Glutamatergic neuron (in vitro differentiated cells): ENCODE measurements at places on chromosomes 5 and 9.

DNA sequence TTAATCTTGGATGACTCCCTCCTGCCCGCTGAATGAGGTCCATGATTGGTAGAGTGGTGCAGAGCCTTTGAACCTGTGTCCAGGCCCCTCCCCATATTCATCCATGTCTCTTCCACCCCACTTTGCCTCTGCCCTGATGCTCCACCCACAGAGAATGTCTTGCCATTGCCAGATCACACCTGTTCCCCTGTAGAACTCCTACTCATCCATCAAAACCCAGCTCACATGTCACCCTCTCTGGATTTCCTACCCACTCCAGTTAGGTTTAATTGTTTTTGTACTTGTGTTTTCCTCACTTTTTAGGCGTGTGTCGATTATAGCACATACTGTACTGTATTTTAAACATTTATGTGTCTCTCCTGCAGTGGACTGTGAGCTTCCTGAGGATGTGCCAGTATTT is 107.0 kb upstream of the CTSL start:
- no peak for DNase-seq
- peak overlapping the region; percentile 60 for H3K27ac ChIP-seq
- H3K27me3 ChIP-seq, result peaks cover 20% of the 10 kb centered on the region
- H3K4me3 ChIP-seq, result no peak overlapping the region
- H3K36me3 ChIP-seq, result peaks cover 42% of the 10 kb centered on the region

- peaks cover 4% of the 10 kb centered on the region for H3K27me3 ChIP-seq
- H3K36me3 ChIP-seq, result peaks cover 5% of the 10 kb centered on the region
- H3K4me3 ChIP-seq, result peak overlapping the region; percentile 59
- H3K4me1 ChIP-seq, result peaks cover 14% of the 10 kb centered on the region
- no peak for DNase-seq
- no peak overlapping the region for H3K27ac ChIP-seq
Observed at GRCh38 chr9:120710110-120710981, 3.9 kb downstream of the MEGF9 start.

GRCh38 chr5:45205403-45205961 is 396.7 kb downstream of the MRPS30 start:
- no peaks in the 10 kb centered on the region for H3K4me1 ChIP-seq
- H3K4me3 ChIP-seq, result no peak overlapping the region
- H3K27ac ChIP-seq, result no peak overlapping the region
- H3K27me3 ChIP-seq, result no peaks in the 10 kb centered on the region
- no peak for DNase-seq

DNA sequence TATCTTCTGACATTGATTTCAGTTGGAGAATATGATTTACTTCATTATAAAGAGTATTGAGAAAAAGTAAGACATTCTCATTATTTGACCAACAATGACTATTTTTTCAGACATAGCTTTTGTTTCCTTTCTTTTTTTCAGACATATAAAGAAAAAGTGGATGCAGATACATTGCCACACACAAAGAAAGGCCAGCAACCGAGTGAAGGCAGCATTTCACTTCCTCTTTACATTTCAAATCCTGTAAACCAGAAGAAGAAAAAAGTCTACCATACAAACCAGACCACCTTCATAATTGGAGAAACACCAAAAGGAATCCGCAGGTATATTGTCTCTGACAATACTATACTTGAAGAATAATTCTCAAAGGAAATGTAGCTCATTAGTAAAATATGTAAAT is 128.9 kb downstream of the ERCC6L2 start:
- H3K4me1 ChIP-seq, result no peaks in the 10 kb centered on the region
- H3K27ac ChIP-seq, result no peak overlapping the region
- no peak for DNase-seq
- peaks cover 5% of the 10 kb centered on the region for H3K36me3 ChIP-seq
- H3K4me3 ChIP-seq, result no peak overlapping the region
- H3K27me3 ChIP-seq, result peaks cover 1% of the 10 kb centered on the region

GRCh38 chr5:30838936-30839496 is 354.5 kb upstream of the CDH6 start:
- DNase-seq, result no peak
- peaks cover 7% of the 10 kb centered on the region for H3K4me1 ChIP-seq
- no peaks in the 10 kb centered on the region for H3K36me3 ChIP-seq
- no peak overlapping the region for H3K4me3 ChIP-seq
- peaks cover 5% of the 10 kb centered on the region for H3K27me3 ChIP-seq

DNA sequence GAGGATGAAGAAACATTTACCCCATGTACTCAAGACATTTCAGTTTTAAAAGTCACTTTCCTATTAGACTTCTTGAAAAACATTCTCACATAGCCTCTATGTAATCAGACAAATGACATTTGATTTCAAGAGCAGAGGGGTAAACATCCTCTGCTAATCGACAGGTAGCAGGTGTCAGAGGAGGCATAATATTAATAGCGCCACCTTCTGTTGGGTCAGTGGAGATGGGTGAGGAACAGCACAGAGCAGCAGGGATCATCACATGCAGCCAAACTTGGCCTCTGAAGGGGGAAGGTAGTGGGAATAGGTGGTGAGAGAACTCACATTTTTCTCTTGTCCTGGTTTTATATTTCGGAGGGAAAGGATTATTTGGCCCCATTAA is 3.3 kb upstream of the LSM11 start:
- H3K4me1 ChIP-seq, result peaks cover 14% of the 10 kb centered on the region
- DNase-seq, result no peak
- peaks cover 6% of the 10 kb centered on the region for H3K27me3 ChIP-seq
- H3K27ac ChIP-seq, result no peak overlapping the region
- H3K36me3 ChIP-seq, result no peaks in the 10 kb centered on the region

- H3K27ac ChIP-seq, result no peak overlapping the region
- peaks cover 7% of the 10 kb centered on the region for H3K4me1 ChIP-seq
- no peak overlapping the region for H3K4me3 ChIP-seq
- H3K27me3 ChIP-seq, result no peaks in the 10 kb centered on the region
Observed at GRCh38 chr5:73031839-73032238, 76.0 kb downstream of the FCHO2 start.

GRCh38 chr5:134209477-134210245 is 16.2 kb downstream of the PPP2CA start:
- DNase-seq, result no peak
- H3K27ac ChIP-seq, result no peak overlapping the region
- no peak overlapping the region for H3K4me3 ChIP-seq
- H3K27me3 ChIP-seq, result peaks cover 3% of the 10 kb centered on the region

- DNase-seq, result no peak
- no peak overlapping the region for H3K4me3 ChIP-seq
- H3K4me1 ChIP-seq, result no peaks in the 10 kb centered on the region
- H3K27ac ChIP-seq, result no peak overlapping the region
Observed at GRCh38 chr9:18543406-18544192, 69.6 kb downstream of the ADAMTSL1 start.

DNA sequence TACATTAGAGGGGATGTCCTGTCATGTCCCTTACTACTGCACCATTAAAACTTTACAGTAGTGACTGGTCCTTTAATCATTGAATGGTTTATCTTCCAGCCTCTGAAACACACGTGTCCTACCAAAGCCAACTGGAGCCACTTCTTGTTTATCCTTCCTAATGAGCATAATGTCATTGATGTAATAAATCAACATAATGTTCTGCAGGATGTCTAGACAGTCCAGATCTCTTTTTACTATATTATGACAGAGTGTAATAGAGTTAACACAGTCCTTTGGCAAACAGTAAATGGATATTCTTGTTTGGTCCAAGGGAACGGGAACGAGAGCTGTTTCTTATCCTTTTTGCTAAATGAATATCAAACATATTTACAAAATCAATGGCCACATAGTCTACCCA is 88.1 kb upstream of the PTPRD start:
- H3K4me3 ChIP-seq, result no peak overlapping the region
- H3K27ac ChIP-seq, result no peak overlapping the region
- DNase-seq, result no peak

DNA sequence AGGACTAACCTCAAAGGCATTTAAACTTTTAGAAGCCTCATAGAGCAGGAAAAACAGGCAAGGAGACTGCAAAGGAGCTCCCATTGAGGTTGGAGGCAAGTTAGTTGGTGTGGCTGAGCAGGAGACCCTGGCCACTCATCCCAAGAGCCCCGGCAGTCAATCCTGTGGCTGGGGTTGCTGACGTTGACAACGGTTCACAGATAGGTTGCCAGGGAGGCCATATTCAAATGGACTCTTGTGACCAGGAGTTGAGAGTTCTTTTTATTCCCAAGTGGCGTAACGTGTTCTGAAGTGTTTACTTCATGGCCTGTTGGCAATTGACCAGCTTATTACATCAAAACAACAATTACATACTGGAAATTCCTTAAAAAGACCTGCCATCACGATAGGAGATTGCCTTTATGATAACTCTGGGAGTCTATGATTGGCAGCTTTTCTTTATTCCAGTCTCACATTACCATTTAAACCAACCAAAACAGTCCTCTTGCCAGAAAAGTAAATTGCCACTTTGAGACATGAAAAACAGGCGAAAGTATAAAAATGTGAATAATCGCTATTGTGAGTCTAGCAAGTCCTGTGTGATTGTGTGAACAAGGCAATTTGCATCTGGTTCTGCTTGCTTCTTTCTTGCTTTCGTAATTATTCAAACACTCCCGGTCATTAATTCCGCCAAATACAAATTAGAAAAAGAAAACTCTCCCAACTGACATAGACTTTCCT is 394.9 kb downstream of the MED10 start:
- H3K27ac ChIP-seq, result no peak overlapping the region
- peaks cover 12% of the 10 kb centered on the region for H3K4me1 ChIP-seq
- H3K36me3 ChIP-seq, result no peaks in the 10 kb centered on the region
- peaks cover 5% of the 10 kb centered on the region for H3K27me3 ChIP-seq
- no peak for DNase-seq

GRCh38 chr5:170495825-170496661 is 7.8 kb upstream of the KCNIP1 start:
- no peak overlapping the region for H3K4me3 ChIP-seq
- DNase-seq, result no peak
- H3K36me3 ChIP-seq, result no peaks in the 10 kb centered on the region

DNA sequence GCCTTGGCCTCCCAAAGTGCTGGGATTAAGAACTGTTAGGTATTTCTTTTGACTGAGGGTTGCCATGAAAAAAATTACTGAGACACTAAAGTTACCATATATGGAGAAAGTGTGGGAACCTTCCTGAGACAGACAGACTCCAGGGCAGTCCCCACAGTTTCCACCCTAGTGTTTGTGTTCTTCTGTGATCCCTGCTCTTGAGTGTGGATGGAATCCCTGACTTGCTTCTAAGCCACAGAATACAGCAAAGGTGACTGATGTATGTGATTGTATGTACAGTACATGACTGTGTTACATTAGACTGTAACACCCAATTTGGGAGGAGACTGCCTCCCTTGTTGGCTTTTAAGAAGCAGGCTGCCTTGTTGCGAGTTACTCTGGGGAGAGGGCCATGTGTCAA is 24.7 kb upstream of the ADAM19 start:
- peaks cover 3% of the 10 kb centered on the region for H3K27me3 ChIP-seq
- no peak overlapping the region for H3K4me3 ChIP-seq
- no peak for DNase-seq
- peaks cover 17% of the 10 kb centered on the region for H3K4me1 ChIP-seq
- H3K36me3 ChIP-seq, result no peaks in the 10 kb centered on the region

GRCh38 chr5:181120761-181121160 is 10.2 kb downstream of the OR2V1 start:
- no peak overlapping the region for H3K27ac ChIP-seq
- H3K36me3 ChIP-seq, result peaks cover 4% of the 10 kb centered on the region
- H3K4me3 ChIP-seq, result no peak overlapping the region
- H3K27me3 ChIP-seq, result no peaks in the 10 kb centered on the region

- H3K4me1 ChIP-seq, result no peaks in the 10 kb centered on the region
- no peaks in the 10 kb centered on the region for H3K36me3 ChIP-seq
- DNase-seq, result no peak
- H3K27me3 ChIP-seq, result no peaks in the 10 kb centered on the region
Observed at GRCh38 chr5:77719666-77720363, 56.3 kb downstream of the TBCA start.

GRCh38 chr9:110546411-110546871 is 33.1 kb downstream of the SVEP1 start:
- no peaks in the 10 kb centered on the region for H3K27me3 ChIP-seq
- no peak for DNase-seq
- no peak overlapping the region for H3K27ac ChIP-seq
- no peaks in the 10 kb centered on the region for H3K4me1 ChIP-seq

GRCh38 chr9:93004561-93004960 is 53.9 kb upstream of the SUSD3 start:
- H3K4me1 ChIP-seq, result no peaks in the 10 kb centered on the region
- H3K36me3 ChIP-seq, result no peaks in the 10 kb centered on the region
- H3K27me3 ChIP-seq, result no peaks in the 10 kb centered on the region
- no peak overlapping the region for H3K4me3 ChIP-seq
- no peak for DNase-seq

GRCh38 chr5:134642931-134643530 is 5.6 kb upstream of the SEC24A start:
- H3K4me3 ChIP-seq, result no peak overlapping the region
- no peak for DNase-seq
- H3K36me3 ChIP-seq, result no peaks in the 10 kb centered on the region
- no peak overlapping the region for H3K27ac ChIP-seq
- H3K4me1 ChIP-seq, result peaks cover under 1% of the 10 kb centered on the region
- no peaks in the 10 kb centered on the region for H3K27me3 ChIP-seq

- H3K27me3 ChIP-seq, result peaks cover 3% of the 10 kb centered on the region
- H3K27ac ChIP-seq, result no peak overlapping the region
- no peak for DNase-seq
- H3K4me3 ChIP-seq, result no peak overlapping the region
Observed at GRCh38 chr9:116002181-116002580, 151.4 kb upstream of the PAPPA start.

- H3K27me3 ChIP-seq, result peaks cover 6% of the 10 kb centered on the region
- DNase-seq, result no peak
- no peak overlapping the region for H3K4me3 ChIP-seq
Observed at GRCh38 chr5:2156358-2157059, 273.8 kb upstream of the IRX4 start.

GRCh38 chr5:123429993-123430392 is 6.8 kb upstream of the CEP120 start:
- H3K27me3 ChIP-seq, result peaks cover 5% of the 10 kb centered on the region
- no peak overlapping the region for H3K27ac ChIP-seq
- no peak for DNase-seq
- no peak overlapping the region for H3K4me3 ChIP-seq
- H3K36me3 ChIP-seq, result peaks cover 4% of the 10 kb centered on the region

GRCh38 chr5:68476854-68477253 is 261.3 kb downstream of the PIK3R1 start:
- DNase-seq, result no peak
- H3K36me3 ChIP-seq, result no peaks in the 10 kb centered on the region
- no peak overlapping the region for H3K4me3 ChIP-seq
- H3K27ac ChIP-seq, result no peak overlapping the region
- H3K4me1 ChIP-seq, result peaks cover 29% of the 10 kb centered on the region

DNA sequence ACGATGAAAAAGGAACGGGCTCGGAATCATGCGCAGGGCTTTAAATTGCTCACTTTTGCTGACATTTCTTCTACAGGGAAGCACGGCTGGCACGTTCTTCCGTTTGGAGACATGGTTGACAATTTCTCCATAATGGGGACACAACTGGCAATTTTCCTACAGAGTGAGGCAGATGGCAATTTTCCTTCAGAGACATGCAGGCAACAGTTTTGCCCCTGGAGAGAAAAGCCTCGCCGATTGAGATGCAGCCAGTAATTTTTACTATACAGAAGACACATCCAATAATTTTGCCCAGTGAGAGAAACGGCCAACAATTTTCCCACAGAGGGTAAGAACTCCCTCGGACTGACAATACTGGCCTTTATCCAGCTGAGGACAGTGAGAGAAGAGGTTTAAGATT is 90.9 kb upstream of the GPR151 start:
- no peak for DNase-seq
- H3K4me1 ChIP-seq, result peaks cover 14% of the 10 kb centered on the region
- no peaks in the 10 kb centered on the region for H3K36me3 ChIP-seq
- H3K4me3 ChIP-seq, result no peak overlapping the region
- peaks cover 2% of the 10 kb centered on the region for H3K27me3 ChIP-seq
- H3K27ac ChIP-seq, result no peak overlapping the region
